ENCODE measurements at places on chromosomes 4 and X.

DNA sequence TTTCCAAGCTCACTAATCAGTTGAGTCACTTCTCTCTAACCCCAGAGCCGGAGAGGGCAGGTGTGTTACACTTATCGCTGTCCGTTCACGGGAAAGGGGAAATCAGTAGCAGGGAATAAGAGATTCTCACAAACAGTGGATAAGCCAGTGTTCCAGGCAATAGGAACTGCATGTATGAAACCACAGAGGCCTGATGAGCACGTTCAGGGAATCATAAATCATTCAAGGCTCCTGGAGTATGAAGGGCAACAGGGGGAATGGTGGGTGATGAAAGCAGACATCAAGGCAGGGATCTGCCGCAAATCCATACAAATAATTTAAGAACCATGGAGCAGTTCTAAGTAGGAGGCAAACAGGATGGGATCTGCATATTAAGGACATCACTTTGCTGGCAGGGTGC lies 59.1 kb upstream of the ADGRG2 start:
- no peak for DNase-seq

DNA sequence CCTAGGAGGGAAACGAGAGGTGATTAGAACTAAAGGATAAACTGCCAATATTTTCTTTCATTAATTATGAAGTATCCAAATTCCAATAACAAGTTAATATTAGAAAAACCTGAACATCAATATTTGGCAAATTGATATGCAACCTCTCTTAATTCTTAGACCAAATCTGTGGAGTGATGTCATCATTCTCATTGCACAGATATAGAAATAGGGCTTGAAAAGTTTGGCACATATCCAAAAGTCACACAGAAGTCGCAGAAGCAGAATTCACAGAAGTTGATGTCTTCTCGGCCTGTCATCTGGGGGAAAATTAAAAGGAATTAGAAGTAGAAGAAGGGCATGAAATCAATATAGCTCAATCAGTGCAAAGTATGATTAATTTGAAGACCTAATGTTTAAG lies 36.9 kb downstream of the ENPEP start:
- no peak for DNase-seq

GRCh38 chr4:141686146-141686775 lies 49.9 kb downstream of the IL15 start:
- DNase-seq = no peak

GRCh38 chr4:8468746-8469535 lies 28.4 kb downstream of the TRMT44 start:
- no peak for DNase-seq

DNA sequence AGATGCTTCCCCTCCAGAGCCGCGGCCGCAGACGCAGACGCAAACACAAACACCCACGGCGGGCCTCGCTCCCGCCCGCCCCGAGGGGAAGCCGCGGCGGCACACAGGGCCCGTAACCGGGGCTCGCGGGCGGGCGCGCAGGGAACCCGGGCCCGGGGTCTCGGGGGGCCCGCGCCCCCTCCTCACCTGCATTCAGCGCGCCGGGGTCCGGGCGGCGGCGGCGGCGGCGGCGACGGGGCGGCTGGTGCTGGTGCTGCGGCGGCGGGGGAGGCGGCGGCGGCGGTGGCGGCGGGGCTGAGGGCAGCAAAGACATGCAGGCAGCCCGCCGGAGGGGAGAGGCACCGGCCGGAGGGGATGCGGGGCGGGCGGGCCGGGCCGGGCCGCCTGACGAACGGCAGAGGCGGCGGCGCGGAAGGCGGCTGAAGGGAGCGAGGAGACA lies 255 bp upstream of the CNOT6L start:
- no peak for DNase-seq

- no peak for DNase-seq
These were observed 37.1 kb downstream of the RWDD4 start for GRCh38 chr4:183621875-183622274.

- no peak for DNase-seq
These were observed 16.7 kb downstream of the ABLIM2 start for GRCh38 chr4:8141935-8142334.

DNA sequence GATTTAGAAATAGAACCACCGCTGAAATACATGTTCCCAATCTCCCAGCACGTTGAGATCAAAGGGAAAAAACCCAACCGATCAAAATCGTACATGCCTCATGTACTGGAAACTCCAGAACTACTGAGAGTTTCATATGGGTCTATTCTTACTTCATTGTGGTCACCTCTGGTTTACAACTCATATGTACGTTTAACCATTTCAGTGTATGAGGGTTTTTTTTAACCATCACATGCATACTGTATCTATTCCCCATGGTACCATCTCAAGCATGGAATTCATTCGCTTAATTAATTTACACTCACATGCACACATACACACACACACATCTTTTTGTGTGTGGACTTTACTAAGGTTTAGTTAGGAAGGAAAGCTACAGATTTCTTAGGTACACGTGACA lies 46.0 kb upstream of the CLNK start:
- no peak for DNase-seq

- no peak for DNase-seq
These were observed 34.7 kb upstream of the AREG start for GRCh38 chr4:74410272-74410671.

DNA sequence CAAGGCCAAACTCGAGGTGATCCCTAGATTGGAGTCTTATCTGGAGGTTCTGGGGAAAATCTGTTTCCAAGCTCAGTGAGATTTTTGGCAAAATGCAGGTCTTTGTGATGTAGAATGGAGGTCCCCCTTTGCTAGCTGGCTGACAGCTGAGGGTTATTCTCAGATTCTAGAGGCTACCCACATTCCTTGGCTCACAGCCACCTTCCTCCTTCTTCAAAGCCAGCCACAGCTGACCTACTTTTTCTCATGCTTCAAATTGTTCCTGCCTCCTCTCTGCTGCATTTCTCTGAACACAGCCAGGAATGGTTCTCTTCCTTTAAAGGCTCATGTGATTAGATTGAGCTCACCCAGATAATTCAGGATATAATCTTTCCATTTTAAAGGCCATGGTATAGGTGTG lies 86.9 kb downstream of the VCX3A start:
- no peak for DNase-seq

DNA sequence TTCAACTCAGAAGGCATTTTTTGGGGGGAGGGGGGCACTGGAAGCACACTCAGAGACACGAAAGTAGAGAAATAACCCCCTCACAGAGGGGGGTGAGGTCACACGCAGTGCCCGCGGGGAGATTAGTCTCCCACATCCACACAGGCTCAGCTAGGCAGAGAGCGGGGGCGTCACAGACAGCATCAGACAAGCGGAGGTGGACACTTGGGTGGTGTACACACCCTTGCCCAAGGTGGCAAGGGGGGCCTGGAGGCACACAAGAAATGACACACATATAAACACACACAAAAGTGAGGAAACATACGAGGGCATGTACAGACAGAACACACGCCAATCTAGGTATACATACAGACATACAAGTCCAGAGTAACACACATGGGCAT lies 637 bp upstream of the SYN1 start:
- no peak for DNase-seq

- peak; percentile 1 for DNase-seq
These were observed 30.0 kb upstream of the ANXA5 start for GRCh38 chr4:121726642-121727268.

DNA sequence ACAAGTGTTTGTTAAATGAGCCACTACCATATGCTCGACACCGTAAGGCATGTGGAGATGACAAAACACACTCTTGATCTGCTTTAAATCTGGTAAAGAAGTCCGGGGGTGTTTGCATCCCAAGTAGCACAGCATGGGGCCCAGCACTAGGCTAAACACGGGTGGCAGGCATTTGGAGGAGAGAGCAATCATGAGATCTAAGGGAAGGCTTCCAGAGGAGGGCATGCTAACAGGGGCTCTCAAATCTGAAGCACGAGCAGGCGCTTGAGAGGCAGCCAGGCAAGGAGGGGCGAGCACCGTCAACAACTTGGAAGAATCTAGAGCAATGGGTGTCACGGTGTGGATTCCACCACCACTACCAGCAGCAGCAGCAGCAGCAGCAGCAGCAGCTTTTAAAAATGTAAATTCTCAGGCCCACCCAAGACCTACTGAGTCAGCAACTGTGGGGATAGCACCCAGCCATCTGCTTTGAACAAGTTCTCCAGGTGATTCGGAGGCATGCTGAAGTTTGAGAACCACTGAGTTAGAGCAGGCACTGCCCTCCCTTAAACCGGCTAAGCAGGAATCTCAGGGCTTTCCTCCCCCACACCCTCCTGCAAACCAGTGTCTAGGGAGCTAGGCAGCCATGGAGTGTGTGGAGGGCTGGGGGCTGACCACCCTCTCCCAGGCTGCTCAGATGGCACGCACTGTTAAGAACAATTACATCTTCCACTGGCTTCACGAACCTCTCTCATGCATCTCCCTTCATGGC lies 70.2 kb upstream of the MAP3K15 start:
- DNase-seq = no peak

- DNase-seq = no peak
These were observed 26.1 kb downstream of the RUFY3 start for GRCh38 chr4:70747874-70748273.

- DNase-seq = no peak
These were observed 20.3 kb downstream of the UNC5C start for GRCh38 chr4:95528388-95528948.

- DNase-seq = no peak
These were observed 240.1 kb upstream of the NOCT start for GRCh38 chr4:138775489-138775888.

DNA sequence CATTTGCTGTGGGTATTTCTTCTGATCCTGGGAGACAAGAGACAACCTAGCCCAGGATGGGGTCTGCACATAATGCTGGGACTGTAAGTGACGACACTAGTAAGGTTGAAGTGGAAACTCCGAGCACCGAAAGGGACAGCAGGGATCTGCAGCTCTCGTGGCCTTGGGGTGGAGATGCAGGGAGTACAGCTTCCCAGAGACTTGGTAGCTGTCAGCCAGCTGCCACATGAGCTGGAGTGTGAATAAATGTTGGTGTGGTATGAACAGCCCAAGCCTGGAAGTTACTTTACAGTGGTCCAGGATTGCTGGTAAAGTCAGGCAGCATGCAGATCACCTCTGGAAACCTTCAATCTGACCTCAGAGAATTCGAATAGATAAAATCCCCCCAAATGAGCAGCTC lies 97.6 kb downstream of the FAM193A start:
- no peak for DNase-seq

DNA sequence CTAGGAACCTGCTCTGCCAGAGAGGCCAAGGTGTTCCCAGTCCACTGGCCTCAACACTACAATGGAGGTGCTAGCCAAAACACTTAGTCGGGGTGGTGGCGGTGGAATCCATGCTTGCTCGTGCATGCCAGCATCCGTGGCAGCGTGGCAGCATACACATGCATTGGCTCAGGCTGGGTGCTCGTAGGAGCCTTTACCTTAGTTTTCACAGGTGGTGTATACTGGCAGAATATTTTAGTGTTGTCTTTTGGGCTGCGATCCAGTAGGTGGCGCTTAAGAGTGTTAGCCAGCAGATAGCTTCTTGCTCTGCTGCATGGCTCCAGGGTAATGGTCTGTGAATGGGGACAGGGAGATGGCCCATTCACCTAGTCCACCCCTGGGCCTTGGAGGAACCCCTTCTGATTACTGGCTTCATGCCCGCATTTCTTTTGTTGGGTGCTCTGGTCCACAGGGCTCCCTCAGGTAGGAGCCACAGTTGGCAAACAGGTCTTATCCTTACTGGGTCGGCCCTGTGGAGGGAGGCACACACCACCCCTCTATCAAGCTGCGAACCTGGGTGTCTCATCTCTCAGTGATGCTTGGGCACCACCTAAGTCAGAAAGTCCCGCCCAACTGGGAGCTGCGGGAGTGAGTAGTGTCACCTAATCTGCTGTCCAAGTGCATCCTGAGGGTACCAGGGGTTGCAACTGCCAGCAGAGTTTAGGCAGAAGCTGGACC lies 40.0 kb downstream of the RIPPLY1 start:
- no peak for DNase-seq

DNA sequence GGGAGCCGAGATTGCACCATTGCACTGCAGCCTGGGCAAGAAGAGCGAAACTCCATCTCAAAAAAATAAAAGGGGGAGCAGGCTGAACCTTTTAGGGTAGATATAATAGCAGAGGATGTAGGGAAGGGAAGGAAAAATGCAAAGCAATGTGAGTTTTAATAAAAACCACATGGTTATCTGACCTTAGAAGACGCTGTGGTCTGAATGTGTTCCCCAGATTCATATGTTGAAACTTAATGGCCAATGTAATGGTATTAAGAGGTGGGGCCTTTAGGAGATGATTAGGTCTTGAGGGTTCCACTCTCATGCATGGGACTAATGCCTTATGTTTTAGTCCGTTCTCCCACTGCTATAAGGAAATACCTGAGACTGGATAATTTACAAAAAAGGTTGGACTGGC lies 114.1 kb upstream of the STX18 start:
- DNase-seq = no peak

GRCh38 chrX:69221239-69222102 lies 56.2 kb upstream of the PJA1 start:
- no peak for DNase-seq

DNA sequence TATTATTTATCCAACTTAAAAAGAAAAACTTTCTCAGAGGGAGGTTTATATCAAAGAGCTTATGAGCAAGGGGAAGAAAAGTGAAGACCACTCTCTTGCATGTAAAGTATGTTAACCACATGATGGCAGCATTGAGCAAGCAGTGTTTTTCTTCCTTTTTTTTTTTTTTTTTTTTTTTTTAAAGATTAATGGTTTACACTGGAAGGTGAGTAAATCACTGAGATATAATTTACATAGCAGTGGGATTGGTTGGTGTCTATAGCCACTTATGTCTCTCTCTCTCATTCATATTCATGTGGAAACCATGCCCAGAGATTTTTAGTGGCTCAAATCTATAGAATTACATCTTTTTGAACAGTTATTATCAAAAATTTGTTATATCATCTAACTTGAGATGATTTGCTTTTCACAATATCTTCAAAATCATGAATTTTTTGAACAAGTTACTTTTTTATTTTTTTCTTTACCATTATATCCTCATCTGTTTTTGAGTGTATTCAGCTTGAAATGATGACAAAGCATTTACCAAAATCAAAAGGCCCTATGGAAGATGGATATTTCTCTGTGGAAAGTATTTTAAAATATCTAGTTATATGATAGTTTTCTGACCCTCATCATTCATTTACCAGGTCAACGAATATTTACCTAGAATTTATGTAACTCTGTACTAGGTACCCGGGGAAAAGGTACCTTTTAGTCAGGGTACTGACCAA lies 31.6 kb downstream of the MTHFD2L start:
- peak; percentile 41 for DNase-seq

- no peak for DNase-seq
These were observed 854 bp downstream of the RNF113A start for GRCh38 chrX:119870626-119871131.

DNA sequence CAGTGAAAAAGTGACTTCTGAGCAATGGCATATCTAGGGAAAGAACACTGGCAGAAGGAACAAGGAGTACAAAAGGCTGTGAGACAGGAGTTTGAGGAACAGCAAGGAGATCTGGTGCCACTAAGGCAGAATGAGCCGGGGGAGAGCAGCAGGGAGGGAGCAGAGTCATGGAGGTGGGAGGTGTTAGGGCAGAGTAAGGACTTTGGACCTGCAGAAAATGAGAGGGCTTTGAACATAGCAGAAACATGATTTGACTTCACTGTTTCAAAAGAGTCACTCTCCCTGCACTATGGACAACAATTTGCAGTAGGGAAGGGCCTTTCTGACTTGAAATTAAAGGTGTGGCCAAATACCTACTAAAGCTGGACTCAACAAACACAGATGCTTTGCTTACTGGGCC lies 356.2 kb downstream of the ADGRL3 start:
- DNase-seq = no peak

- no peak for DNase-seq
These were observed 342.1 kb upstream of the CTSO start for GRCh38 chr4:156295676-156296195.

- DNase-seq = no peak
These were observed 214.6 kb downstream of the PTTG2 start for GRCh38 chr4:38174801-38175200.
